AG04450 (cell line): ENCODE measurements at places on chromosomes 5 and 9. TPM values are rescaled to one million over a fixed set of nuclear protein-coding genes. Genes with fewer than 3 reads are reported as not detected.

The PLEKHG4B gene
- polyA plus RNA-seq: 0.24 and 0.37 TPM in 2 replicates

The ZSWIM6 gene
- polyA plus RNA-seq: 18.6 and 18.9 TPM in 2 replicates

The BNC2 gene
- polyA plus RNA-seq: 46.8 and 49.0 TPM in 2 replicates

The DPH7 gene
- 19.5 and 21.9 TPM in 2 replicates for polyA plus RNA-seq

The LSM11 gene
- 1.8 and 2.5 TPM in 2 replicates for polyA plus RNA-seq

The ZMAT2 gene
- 66.6 and 82.8 TPM in 2 replicates for polyA plus RNA-seq

The ITK gene
- polyA plus RNA-seq: not detected in 2 replicates

The C9orf43 gene
- 0.50 and 0.56 TPM in 2 replicates for polyA plus RNA-seq

DNA sequence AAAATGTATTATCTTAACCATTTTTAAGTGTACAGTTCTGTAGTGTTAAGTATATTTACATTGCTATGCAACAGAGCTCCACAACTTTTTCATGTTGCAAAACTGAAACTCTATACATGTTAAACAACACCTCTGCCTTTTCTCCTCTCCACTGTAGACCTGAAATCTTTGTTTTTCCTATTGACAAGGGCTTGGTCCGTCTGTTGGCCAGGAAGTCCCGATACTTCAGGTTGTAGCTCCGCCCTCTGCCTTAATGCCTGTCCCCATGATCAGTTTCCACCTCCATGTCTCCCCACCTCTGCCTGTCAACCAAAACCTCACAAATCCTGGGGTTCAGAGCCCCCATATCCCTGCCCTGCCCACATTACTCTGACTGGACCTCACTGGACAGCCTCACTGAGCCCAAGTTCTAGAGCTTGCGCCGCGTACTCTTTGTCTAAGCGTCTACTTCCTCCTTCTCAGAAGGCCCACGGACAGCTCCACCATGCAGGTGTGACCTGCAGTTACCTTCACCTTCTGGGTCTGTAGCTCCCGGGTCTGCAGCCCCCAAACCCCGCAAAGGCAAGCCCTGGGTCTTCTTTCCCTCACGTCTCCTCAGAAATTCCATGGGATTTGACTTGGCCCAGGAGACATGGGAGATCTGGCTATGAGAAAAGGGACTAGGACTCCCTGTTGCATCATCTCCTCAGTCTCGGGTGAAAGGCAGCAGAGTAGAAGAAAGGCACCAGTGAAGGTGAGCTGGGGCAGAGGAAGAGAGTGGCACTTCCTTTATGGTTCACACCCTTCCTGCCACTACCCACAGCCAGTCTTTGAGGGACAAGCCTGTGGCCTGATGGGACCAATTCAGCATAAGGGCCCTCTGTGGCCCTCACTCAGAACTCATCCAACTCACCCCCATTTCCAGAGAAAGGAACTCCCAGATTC is 8.0 kb downstream of the GLIPR2 start:
- DNase-seq: no peak

- no peak for DNase-seq
These were observed 94.5 kb upstream of the SPATA31D4 start for GRCh38 chr9:81833563-81834345.

- no peak for DNase-seq
These were observed 196.7 kb upstream of the HAPLN1 start for GRCh38 chr5:83917261-83917908.

- no peak for DNase-seq
These were observed 122.0 kb downstream of the DRD1 start for GRCh38 chr5:175321927-175322532.

DNA sequence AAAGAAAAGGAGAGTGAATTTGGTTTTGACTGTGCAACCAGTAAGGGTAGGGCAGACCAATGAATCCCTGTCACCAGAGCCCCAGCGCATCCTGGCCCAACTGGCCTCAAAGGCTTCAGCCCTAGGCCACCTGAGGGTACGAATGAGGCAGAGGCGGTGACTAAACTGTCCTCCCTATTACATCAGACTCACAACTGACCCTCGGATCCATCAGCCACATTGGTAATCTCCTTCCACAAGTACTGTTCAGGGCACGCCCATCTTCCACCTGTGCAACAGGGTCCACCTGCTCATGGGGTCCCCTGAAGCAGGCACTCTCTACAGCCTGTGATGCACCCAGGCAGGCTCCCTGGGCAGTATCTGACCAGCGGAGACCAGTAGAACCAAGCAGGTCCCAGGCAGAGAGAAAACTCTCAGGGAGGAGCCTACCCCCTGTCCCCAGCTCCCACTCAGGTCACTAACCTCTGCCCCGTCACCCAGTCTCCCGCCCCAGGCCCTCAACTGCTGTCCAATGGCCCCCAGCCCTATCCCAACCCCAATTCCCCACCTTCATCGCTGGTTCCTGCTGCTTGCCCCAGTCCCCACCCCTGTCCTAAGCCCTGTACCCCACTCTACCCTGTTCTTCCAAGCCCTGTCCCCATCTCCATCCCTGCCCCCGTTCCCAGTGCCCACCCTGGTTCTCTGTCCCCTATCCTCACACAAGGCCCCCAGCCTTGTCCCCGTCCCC is 904 bp downstream of the EDF1 start:
- no peak for DNase-seq

DNA sequence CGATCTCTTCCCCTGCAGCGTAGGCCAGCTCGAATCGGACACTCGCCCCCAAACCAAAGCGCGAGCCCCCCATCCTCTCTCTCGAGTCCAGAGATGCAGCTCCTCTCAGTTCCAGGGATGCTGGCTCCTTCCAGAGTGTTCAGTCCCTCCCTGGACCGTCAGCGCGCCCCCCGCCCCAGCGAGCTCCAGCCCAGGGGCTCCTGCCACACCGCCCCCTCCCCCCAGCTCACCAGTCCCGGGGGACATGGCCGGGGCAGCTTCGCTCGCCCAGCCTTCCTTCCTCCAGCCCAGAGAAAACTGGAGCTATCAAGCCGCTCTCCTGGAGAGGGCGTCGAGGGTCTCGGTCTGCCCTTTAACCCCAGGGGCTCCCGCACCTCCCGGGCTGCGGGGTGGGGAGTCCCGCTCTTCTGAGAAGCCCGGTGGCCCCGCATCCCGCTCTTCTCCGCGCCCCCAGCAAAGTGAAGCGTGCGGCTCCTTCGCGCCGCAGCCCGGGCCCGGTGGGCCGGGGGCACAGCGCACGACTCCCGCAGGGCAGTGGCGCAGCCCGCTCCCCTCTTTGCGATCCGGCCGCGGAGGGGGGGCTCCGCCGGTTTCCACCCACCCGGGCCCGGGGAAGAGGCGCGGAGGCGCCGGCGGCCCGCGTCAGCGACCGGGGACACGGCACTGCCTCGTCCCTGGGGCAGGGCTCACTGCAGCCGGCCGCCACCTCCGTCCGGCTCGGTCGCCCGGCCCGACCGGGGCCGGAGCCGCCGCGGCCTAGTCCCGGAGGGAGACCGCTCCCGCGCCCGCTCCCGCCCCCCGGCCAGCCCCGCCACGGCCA is 587 bp downstream of the MIER3 start:
- DNase-seq: no peak

GRCh38 chr5:23655674-23656073 is 148.3 kb downstream of the PRDM9 start:
- no peak for DNase-seq

DNA sequence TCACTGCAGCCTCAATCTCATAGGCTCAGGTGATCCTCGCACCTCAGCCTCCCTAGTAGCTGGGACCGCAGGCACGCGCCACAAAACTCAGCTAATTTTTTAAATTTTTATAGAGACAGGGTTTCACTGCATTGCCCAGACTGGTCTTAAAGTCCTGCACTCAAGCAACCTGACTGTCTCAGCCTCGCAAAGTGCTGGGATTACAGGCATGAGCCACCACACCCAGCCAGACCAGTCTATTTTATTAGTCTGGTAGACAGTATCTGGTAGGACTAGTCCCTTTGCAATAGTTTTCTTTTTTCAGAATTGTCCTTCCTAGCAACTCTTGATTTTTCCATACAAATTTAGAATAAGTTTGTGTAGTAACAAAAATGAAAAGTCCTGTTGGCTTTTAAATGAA is 14.1 kb upstream of the GPR150 start:
- DNase-seq: no peak

- DNase-seq: no peak
These were observed 218.6 kb downstream of the SREK1 start for GRCh38 chr5:66362687-66363086.
